Left lobe of liver (tissue), 2 donors: ENCODE measurements at places on chromosomes 13 and 19.
A peak's percentile ranks its signal among the peaks of the same experiment; 100 is the strongest.

- DNase-seq: no peak
Observed at GRCh38 chr13:28505543-28506135, 10.7 kb upstream of the FLT1 start.

GRCh38 chr19:3080286-3080685 is 13.9 kb upstream of the GNA11 start:
- no peak for DNase-seq

DNA sequence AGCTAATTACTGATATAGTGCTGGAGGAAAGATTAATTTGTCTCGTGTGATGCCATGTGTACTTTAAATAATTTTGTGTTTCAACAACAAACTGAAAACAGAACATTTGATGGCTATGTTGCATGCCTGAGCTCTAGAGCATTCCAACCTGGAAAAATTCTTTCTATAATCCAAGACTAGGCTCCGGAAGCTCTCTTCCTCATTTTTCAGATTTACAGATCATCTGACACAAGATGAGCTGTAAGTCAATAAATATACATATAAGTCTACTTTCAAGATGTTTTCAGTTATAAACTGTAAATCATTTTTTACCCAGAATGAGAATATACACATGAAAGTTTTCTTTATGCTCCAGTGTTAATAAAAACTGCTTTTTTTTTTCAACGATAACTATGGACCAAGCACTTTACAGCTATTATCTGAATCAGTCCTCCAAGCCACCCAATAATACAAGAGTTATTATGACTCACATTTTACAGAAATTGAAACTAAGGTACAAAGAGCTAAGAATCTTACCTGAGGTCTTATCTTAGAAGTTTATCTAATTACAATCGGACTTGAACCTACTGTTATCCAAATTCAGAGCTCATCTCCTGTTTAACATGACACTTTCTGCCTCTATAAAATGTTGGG is 6.4 kb upstream of the FOXO1 start:
- DNase-seq: no peak

DNA sequence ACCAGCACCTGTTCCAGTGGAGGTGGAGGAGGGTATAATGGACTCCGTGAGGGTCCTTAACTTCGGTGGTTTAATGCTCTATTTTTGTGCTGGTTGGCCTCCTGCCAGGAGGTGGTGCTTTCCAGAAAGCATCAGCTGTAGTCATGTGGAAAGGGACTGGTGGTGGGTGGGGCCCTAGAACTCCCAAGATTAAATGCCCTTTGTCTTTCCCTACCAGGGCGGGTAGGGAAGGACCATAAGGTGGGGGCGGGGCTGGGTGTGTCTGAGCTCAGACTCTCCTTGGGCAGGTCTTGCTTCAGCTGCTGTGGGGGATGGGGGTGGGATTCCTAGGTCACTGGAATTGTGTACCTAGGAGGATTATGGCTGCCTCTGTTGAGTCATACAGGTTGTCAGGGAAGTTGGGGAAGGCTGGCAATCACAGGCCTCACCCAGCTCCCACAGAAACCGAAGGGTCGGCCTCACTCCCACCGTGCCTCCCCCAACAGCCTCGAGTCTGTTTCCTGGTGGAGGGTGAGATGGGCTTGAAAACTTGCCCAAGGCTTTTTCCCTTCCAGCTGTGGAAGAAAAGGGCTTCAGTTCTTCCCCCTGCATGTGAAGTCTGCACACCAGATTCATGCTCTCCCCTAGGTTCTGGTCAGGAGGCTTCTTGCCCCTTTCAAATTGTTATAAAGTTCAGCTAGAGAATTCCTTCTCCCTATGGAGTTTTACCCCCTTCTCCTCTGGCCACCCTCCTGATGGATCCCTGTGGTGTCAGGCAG is 60.3 kb upstream of the CLDN10 start:
- no peak for DNase-seq

GRCh38 chr19:47096721-47097120 is 16.9 kb downstream of the ZC3H4 start:
- DNase-seq: no peak

DNA sequence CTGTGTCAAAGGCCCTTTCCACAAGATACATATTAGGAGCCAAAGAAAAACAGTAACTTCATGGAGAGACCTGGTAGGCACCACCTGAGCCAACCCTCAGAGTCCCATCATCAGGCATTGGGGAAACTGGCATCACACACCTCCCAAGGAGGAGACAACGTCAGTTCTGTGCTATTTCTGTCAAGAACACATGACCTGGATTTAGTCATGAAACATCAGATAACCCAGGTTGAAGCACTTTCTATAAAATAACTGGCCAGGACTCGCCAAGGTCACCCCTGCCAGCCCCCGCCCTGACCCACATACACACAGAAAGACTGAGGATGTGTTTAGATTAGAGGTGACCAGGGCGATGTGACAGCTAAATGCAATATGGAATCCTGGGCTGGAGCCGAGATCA is 35.6 kb downstream of the COL4A1 start:
- no peak for DNase-seq

DNA sequence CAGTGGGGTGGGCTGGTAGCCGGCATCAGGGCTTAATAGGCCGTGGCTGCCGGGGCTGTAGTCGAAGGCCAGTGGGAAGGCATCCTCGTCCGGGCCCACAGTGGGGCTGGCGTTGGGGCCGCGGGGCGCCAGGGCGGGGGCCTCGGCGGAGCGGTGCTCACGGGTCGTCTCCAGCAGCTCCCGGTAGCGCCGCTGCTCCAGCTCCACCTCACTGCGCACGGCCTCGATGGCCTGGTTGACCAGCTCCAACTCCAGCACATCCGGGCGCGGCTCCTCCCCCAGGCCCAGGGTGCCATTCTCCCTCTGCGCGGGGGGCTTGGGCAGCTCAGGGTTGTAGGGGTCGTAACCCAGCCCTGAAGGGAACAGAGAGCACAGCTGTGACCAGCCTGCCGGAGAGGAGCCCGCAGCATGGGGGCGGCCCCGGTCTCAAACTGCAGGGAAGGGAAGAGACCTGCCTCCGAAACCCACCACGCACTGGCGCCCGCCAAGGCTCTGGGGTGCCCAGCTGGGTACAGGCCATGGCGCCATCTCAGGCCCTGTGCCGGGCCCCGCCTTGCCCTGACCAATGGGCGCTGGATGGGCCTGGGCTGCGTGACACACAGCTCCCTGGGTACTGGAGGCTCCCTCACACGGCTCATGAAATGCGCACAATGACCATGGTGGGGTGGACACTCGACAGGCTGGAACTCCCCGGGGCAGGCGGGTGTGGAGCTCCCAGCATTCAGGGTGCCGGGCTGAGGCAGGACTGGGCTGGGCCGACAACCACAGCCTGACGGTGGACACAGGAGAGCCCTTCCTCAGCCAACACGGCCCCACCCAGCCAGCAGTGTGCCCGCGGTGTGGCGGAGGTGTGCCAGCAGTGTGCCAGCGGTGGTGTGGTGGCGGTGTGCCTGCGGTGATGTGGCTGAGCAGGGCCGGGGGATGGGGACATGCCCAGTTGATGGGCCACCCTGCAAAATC is 16.5 kb upstream of the ATP8B3 start:
- no peak for DNase-seq

- DNase-seq: no peak
Observed at GRCh38 chr13:36736119-36736726, 62.4 kb downstream of the SERTM1 start.

DNA sequence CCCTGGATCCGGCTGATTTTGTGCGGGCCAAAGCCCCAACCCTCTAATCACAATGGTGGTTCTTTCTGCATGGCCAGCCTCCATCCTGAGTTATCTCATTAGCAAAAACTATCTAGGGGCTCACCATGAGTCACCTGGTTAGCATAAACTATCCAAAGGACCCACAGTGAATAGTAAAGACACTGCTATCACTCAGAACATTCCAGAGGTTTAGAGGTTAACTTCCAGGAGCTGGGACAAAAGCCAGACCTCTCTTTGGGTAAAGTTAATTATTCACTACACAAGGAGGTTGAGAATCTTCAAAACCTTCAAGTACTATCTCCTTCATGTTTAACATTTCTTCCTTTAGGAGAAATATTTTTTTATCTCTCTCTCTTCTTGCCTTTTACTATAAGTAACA is 18.8 kb upstream of the PPP5C start:
- DNase-seq: no peak

DNA sequence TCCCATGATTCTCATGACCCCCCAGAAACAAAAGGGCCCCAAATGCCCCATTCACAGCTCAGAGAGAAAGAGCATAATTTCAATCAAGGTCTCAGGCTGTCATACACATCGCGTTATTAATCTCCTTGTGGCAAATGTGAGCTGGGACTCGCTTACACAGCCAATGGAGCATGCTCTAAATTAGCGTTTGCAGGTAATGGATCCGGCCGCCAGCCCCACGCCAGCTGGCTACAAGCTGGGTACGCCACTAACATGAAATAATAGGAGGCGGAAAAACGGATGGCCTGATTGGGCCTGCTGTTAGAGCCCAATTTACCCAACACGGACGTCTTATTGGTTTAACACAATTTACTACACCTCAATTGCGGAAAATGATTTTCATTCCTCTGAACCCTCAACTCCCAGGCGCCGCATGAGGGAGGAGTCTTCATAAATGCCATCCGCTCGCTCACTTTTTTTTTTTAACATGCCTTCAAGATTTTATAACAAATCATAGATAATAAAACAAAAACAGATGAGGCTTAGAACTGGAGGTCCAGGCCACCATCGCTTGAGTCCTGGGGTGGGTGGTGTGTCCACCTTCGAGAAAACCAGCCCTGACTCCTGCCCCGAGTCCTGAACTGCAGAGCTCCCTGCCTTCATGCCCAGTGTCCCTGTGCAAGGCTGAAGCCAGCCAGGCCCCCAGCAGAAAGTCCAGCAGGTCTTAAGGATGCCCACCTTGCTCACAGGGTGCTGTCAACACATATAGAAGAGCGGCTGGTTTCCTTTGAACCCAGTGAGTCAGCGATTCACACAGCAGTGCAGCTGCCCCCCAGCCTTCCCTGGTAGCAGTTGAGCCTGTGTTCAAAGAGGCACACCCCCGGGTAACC is 62.1 kb downstream of the PEPD start:
- DNase-seq: peak; percentile 39

- DNase-seq: peak; percentile 80
Observed at GRCh38 chr19:34345947-34346351, 19.0 kb upstream of the GPI start.

DNA sequence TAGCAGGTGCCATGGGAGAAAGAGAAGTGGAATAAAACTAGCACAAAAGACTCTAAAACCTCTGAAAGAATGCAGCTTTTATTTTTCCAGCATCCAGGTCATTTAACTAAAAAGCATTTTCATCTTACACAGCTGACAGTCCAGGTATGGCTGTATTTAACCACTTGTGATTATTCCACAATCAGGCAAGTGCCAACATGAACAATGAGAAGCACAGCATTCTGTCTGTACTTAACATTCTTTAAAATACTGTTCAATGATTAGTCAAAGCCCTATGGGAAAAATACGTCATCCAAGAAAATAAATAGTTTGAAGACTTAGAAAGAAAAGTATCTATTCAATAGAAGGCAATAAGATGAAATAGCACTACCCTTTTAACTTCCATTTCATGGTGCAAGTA is 246.9 kb downstream of the LIG4 start:
- no peak for DNase-seq

DNA sequence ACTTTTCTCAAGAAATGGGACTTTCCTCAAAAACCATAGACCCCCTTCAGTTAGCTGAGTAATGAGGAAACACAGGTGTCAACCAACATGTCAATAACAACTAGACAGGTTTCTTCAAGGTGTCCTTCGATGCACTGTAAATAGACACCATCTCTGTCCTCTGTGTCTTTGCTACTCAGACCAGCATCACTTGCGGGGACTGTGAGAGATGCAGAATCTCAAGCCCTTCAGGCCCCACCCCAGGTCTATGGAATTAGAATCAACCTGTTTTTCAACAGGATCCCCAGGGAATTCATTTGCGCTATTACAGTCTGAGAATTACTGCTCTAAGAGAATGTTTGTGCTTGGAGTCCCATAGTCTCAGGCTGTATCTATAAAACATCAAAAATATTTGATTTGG is 469.9 kb downstream of the COG6 start:
- no peak for DNase-seq

GRCh38 chr19:14159059-14159458 is 22.7 kb upstream of the ASF1B start:
- no peak for DNase-seq

- DNase-seq: no peak
Observed at GRCh38 chr19:51259348-51260245, 8.7 kb downstream of the SIGLECL1 start.

DNA sequence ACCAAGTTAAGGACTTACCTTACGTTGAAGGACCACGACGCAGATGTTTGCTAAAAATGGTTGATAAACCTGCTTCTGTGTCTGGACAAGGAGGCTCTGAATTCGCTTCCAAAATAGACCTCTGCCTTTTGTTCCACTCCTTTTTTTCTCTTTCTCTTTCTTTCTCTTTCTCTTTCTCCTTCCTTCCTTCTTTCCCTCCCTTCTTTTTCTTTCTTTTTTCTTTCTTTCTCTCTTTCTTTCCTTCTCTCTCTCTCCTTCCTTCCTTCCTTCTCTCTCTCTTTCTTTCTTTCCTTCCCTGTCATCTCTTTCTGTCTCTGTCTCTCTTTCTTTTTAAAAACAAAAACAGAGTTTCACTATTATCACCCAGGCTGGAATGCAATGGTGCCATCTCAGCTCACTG is 290.7 kb downstream of the MYO16 start:
- DNase-seq: no peak

- peak; percentile 58 for DNase-seq
Observed at GRCh38 chr19:40717880-40718773, 1.2 kb downstream of the ITPKC start.

- DNase-seq: no peak
Observed at GRCh38 chr19:39795001-39795400, 16.3 kb downstream of the LEUTX start.

- peak; percentile 37 for DNase-seq
Observed at GRCh38 chr19:27776020-27776419, 1436.9 kb downstream of the UQCRFS1 start.

GRCh38 chr13:113818700-113819295 is 45.1 kb downstream of the GAS6 start:
- DNase-seq: no peak

DNA sequence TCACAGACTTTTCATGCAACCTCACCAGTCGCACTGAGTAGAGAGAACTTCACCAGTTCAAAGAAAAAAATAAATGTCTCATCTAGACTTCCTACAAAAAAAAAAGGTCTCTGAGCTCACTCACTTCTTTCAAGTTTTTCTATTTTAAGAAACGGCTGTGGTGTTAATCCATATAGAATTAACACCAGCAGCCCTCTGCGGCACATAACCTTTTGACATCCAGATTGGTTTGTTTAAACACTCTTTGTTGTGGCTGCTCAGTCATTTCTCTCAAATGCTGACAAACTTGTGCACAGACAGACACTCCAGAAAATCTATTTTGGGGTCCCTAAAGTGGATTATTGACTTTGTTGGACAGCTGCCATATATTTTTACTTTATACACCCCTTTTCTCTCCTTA is 874.9 kb downstream of the EFNB2 start:
- DNase-seq: no peak

DNA sequence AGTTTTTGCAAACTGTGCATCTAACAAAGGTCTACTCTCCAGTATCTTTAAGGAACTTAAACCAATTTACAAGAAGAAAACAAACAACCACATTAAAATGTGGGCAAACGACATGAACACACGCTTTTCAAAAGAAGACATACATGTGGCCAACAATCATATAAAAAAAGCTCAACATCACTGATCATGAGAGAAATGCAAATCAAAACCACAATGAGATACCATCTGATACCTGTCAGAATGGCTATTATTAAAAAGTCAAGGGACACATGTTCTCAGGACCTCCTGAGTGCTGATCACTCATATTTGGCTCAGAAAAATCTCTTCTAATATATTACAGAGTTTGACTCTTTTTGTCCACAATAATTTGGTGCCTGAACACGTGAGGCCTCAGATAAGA is 14.2 kb upstream of the LILRB1 start:
- DNase-seq: no peak
